ENCODE measurements at places on chromosomes 3 and 15. TPM values are rescaled to one million over a fixed set of nuclear protein-coding genes. Genes with fewer than 3 reads are reported as not detected.

Gene CRABP1
- 0.71 TPM for total RNA-seq

Gene SLC22A14
- total RNA-seq = not detected

Gene CCDC54
- not detected for total RNA-seq

Gene ATP10A
- total RNA-seq = 7.0 TPM

Gene LRRK1
- 20.1 TPM for total RNA-seq

Gene PTH1R
- 0.37 TPM for total RNA-seq

Gene CD86
- not detected for total RNA-seq

Gene TTLL13
- total RNA-seq = 0.48 TPM
